ENCODE measurements at places on chromosomes 11 and 22. TPM values are rescaled to one million over a fixed set of nuclear protein-coding genes. Genes with fewer than 3 reads are reported as not detected.

KRTAP5-9 gene
- total RNA-seq, result not detected

PGA4 gene
- not detected for total RNA-seq

- DNase-seq, result no peak
Observed at GRCh38 chr11:128135451-128135850, 451.9 kb downstream of the ETS1 start.

DNA sequence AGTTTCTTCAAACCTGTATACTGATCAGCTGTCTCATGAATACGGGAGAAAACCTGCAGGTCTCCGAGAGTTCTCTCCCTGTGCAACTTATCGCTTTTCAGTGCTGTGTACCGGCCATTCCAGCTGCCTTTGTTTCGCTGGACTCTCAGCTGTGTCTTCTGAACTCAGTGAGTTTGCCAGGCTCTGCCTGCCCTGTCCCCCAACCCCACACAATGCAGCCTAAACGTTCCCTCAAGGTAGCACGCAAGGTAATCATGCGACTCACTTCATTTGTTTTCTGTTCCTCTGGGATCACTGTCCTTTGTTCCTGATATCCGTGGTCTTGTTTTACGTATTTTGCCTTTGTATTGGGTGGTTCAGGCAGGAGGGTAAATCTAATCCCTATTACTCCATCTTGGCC, 13.5 kb downstream of the RBM7 start:
- no peak for DNase-seq

DNA sequence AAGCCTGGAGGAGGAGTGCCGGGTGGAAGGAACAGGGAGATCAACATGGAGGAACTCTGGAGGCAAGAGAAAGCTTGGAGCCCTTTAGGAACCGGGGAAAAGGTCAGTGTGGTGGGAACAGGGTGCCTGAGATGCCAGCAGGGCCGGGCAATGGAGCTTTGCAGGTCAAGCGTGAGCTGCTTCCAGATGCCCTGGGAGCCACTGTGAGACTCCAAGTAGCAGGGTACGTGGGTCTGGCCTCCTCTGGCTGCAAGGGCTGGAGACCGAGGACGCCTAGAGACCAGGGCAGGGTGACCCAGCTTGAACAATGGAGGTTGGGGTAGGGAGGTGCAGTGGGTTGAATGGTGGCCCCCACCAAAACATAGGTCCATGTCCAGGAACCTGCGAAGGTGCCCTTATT, 15.6 kb upstream of the EMID1 start:
- no peak for DNase-seq
